ENCODE measurements at places on chromosomes 2 and 18.

DNA sequence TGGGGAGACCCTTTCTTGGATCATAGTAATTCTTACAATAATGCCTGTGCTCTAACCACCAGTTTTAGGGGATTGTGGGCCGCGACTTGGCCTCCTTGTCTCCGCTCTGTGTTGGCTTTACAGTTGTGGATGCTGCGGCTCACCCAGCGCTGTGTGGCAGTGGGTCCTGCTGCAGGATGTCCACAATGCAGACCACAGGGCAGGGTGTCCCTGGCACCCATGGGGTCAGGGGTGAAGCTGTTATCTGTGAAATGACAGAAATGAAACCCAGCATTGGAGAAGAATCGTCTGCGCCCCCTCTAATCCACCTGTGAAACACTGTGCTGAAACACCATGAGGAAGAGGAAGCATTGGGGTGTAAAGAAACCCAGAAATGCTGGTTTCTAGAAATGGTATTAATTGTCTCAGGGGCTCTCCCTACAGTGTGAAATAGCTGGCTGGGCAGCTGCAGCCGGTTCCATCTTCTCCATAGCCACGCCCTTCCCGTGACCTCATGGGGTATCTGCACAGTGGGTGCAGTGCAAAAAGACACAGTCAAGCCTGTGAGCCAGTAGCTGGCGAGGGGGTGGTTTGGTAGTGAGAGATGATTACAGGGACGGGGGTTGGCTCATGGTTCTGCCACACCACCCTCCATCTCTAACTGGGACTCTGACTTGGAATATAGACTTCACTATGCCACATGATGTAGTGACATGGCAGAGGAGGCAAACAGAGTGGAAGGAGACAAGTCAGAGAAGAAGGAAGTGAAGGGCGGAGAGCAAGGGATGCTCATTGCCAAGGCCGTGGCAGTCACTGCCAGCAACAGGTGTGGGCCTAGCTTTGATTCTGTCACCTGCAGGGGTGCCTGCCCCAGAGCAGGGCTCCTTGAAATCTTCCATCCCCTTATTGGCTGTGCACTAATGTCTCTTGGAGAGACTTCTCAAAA is 16.2 kb downstream of the INPP4A start:
- peak; percentile 77 for ATAC-seq

- ATAC-seq, result peak; percentile 55
Observed at GRCh38 chr18:58087928-58088690, 44.1 kb downstream of the NEDD4L start.

- no peak for ATAC-seq
Observed at GRCh38 chr2:240244543-240244942, 104.1 kb upstream of the OTOS start.

GRCh38 chr2:183214680-183215079 is 90.4 kb downstream of the NUP35 start:
- no peak for ATAC-seq

DNA sequence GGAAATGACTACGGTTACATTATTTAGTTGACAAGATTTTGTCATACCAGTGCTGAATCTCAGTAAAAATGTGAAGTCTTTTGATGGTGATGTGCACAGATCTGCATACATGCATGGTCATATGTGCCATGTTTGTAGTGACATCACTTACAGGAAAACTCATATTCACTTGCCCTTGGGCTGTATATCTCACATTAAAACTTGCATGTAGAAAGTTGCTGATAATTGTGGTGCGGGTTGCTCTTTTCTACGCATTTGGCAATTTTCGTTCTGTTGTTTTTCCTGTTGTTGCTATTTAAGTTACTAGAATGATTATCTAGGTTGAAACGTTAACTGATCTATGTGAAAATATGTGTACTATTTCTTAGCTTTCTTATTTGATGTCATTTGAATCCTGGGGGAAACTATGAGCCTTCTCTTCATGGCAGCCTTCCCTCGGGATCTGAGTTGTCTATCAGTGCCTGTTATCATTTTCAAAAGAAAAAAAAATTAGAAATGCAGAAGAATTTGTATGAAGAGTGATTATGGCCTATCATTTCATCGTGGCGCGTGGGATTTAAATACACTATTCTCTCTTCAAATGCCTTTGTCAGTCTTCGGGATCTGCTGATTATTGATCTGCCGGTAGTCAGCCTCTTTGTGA is 296.6 kb downstream of the TMX3 start:
- ATAC-seq, result no peak

DNA sequence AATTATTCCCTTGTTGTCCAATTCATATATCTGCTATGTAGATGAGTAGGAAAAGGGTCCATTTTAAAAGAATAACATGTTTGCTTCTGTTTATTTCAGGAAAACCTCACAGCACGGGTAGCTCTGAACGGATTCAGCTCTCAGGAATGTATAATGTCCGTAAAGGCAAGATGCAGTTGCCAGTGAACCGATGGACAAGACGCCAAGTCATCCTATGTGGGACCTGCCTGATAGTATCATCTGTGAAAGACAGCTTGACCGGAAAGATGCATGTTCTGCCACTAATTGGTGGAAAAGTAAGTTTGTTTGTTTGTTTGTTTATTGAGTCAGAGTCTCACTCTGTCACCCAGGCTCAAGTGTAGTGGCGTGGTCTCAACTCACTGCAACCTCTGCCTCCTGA is 114.6 kb downstream of the PHLPP1 start:
- no peak for ATAC-seq

GRCh38 chr2:124001696-124002430 is 23.2 kb upstream of the CNTNAP5 start:
- no peak for ATAC-seq

- ATAC-seq, result no peak
Observed at GRCh38 chr2:43144263-43144662, 82.1 kb downstream of the ZFP36L2 start.

DNA sequence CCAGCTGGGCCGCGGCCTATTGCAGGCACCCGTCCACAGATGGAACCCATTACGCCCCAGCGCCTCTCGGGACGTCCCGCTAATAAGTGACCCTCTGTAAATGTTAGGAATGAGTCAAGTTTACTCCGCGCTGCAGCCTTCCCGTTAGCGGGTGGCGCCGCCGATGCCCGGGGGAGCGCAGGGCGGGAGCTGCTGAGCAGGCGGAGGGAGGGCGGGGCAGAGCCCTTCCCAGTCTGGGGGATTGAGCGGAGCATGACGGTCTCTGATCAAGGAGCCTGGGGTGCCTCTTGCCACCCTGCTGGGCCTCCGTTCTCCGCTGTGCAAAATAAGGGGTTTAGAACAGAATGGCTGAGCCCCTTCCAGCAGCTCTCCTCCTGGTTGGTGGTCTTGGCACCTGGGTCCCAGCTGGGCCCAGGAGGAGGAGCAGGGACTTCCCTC is 10.5 kb downstream of the CROCC2 start:
- ATAC-seq, result no peak

GRCh38 chr2:200383380-200384110 is 77.1 kb downstream of the SPATS2L start:
- ATAC-seq, result peak; percentile 80

- no peak for ATAC-seq
Observed at GRCh38 chr2:26845021-26845420, 2.9 kb upstream of the DPYSL5 start.

DNA sequence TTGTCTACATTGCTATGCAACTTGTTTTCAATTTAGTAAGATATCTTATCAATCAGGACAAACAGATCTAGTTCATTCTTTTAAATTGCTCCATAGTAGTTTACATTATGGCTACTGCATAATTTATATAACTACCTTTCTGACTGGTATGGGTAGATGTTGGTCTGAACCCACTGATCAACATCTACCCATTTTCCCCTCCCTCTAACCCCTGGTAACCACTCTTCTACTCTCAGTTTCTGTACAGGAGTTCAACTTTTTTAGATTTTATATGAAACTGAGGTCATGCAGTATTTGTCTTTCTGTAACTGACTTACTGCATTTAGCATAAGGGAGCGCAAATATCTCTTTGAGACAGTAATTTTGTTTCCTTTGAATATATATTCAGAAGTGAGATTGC is 73.2 kb downstream of the ITSN2 start:
- peak; percentile 56 for ATAC-seq

GRCh38 chr2:75499534-75499933 is 61.2 kb downstream of the EVA1A start:
- no peak for ATAC-seq

- no peak for ATAC-seq
Observed at GRCh38 chr2:240401781-240402551, 33.5 kb upstream of the GPC1 start.

- peak; percentile 11 for ATAC-seq
Observed at GRCh38 chr2:73984922-73985307, 205 bp downstream of the TET3 start.

- ATAC-seq, result no peak
Observed at GRCh38 chr2:64613276-64613675, 40.4 kb downstream of the SERTAD2 start.

DNA sequence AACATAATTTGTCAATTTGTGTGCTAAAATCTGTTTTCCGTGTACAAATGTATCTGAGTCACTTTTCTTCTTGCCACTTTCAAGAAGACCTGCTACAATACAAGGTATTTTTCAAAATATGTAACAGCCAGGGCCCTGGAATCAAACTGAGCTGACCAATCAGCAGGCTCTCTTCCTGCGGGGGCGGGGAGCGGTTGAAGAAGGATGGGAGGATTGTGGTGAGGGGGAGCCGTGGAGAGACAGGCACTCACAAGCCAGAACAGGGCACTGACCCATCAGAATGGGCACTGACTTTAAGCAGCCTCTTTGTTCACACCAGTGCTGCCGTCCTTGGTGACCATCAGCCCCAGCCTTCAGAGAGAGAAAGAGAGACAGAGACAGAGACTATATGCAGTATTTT is 40.6 kb upstream of the CCNYL1 start:
- ATAC-seq, result no peak

GRCh38 chr2:24521975-24522639 is 31.1 kb downstream of the NCOA1 start:
- ATAC-seq, result peak; percentile 86

DNA sequence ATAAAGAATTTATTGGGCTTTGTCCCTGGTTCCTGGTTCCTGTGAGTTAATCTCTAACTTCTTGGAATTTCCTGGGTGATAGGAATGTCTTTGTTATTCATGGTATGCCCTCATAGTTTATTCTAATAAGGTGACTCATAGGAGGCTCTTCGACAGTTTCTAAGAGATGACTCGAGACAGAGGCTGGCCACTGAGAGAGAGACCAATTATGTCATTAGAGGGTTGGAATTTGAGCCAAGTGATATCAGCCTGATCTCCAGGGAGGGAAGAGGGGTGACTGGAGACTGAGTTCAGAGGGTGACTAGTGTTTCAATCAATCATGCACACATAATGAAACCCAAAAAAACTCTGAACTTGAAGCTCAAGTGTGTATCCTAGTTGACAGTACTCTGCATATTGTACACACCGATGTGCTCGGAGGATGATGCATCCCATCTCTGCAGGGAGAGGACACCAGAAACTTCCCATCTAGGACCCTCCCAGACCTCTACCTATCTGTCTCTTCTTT is 185.7 kb downstream of the MTCL1 start:
- ATAC-seq, result no peak

GRCh38 chr2:215022910-215023309 is 115.5 kb downstream of the ABCA12 start:
- no peak for ATAC-seq

- peak; percentile 10 for ATAC-seq
Observed at GRCh38 chr2:166610180-166610912, 116.3 kb upstream of the SCN7A start.

DNA sequence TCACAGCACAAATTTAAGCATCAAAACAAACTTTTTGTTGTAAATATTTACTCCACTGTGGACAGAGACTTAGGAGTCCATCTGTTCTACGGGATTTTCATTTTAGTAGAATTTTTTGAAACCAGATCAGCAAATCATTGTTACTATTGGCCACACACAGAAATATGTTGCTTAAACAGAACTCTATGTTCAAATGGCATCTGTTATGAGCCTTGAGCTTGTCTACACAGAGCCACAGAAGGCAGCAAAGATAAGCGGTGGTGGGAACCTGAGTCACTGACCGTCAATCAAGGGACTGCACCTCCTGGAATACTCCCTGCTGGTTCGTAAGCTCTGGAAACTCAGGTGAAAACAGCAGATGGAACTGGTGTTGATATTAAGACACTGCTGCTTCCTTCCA is 156.8 kb downstream of the TMEM200C start:
- ATAC-seq, result no peak

- ATAC-seq, result no peak
Observed at GRCh38 chr18:43805646-43806194, 528.4 kb upstream of the SYT4 start.

GRCh38 chr2:222320436-222321395 is 21.9 kb upstream of the PAX3 start:
- no peak for ATAC-seq

- peak; percentile 50 for ATAC-seq
Observed at GRCh38 chr2:181036848-181037603, 56.6 kb downstream of the UBE2E3 start.

GRCh38 chr18:51425475-51425874 is 228.0 kb upstream of the MEX3C start:
- ATAC-seq, result peak; percentile 67

- no peak for ATAC-seq
Observed at GRCh38 chr2:200156166-200156835, 150.2 kb upstream of the SPATS2L start.

DNA sequence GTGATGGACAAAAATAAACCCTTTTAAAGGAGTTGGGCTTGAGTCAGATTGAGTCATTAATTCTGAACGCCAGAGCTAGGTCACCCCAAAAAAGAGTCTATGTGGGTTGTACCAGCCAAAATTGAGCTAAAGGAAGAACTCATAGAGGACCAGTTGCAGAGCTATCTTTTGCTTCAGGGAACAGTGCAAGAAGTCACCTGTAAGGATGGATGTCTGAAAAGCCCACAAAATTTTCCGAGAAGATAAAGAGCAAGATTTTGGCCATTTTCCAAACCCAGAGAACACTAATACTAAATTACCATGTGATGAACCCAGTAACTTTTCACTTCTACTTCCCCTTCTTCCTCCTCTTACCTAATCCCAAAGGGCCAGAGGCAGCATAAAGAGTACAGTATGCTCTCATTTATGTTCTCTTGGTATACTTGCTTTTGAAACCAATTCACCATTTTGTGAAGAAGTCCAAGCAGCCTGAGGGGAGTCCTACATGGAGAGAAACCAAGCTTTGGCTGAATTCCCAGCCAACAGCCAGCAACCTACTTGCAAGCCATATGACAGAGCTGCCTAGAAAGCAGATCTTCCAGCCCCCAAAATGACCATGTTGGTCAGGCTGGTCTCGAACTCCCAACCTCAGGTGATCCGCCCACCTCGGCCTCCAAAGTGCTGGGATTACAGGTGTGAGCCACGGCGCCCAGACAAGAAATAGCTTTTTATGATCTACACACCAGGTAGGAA is 551.7 kb downstream of the SATB2 start:
- no peak for ATAC-seq

GRCh38 chr2:160270571-160271113 is 70.6 kb upstream of the ITGB6 start:
- ATAC-seq, result no peak

GRCh38 chr2:30233271-30234009 is 2.1 kb downstream of the LBH start:
- ATAC-seq, result no peak
